Stimulated activated CD8-positive, alpha-beta memory T cell treated with anti-CD3 and anti-CD28 coated beads, Interleukin-15, amount 100 ng/mL, for 24 hours (primary cell): ENCODE measurements at places on chromosomes 4 and X.

DNA sequence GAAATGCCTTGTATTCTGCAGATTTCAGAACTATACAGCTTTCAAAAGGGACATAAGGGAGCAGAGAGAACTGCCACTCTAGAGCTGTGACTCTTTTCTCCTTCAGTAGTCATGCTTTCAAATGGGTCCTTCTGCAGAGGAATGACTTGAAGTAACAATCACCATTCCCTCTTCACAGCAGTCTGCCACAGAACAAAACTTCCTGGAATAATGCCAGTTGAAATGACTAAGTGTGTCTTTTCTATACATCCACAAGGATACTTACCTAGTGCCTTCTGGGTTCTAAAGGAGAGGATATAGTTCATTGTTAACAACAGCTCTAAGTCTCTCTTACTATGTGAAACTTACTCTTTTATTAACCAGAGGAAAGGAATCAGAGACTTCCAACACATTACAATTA lies 515.4 kb upstream of the ATOH1 start:
- DNase-seq = no peak

GRCh38 chr4:183053681-183054080 lies 45.4 kb upstream of the WWC2 start:
- no peak for DNase-seq

DNA sequence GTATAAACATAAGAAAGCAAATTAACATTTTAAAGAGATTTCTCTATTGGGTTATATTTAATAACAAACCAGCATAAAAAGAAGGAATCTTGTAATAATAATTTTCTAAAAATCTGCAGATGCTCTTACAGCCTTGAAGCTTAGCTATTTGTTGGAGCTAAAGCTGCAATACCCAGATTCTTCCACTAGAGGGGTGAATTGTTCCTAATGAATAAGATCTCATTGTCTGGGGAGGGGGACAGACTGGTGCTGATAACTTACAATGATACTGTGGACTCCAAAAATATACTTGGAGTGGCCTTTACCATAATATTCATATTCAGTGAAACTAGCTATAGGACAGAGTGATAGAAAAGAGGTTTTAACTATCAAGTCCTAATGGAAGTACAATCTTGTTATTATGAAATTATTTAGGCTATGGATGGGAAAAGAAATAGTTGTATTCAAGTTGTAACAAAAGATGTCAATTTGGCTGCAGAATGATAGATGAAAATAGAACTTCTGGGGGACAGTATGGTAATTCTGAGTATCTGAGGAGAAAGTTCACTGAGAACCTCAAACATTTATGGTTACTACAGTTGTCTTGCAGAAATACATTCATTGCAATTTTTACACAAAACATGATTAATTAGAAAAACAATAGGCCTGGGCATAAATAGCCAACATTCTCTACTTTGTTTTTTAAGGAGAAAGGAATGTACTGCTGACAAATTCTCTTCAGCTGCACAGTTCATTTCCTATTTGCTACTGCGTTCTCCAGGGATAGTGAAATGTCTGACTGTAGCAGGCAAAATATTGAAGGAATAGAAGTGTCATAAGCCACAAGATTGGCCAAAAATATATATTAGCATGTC lies 443.3 kb downstream of the GBA3 start:
- DNase-seq = no peak

- no peak for DNase-seq
Measured at GRCh38 chr4:14336656-14337055, 665.6 kb upstream of the CPEB2 start.

- DNase-seq = no peak
Measured at GRCh38 chrX:150605603-150606002, 37.2 kb downstream of the MTM1 start.

DNA sequence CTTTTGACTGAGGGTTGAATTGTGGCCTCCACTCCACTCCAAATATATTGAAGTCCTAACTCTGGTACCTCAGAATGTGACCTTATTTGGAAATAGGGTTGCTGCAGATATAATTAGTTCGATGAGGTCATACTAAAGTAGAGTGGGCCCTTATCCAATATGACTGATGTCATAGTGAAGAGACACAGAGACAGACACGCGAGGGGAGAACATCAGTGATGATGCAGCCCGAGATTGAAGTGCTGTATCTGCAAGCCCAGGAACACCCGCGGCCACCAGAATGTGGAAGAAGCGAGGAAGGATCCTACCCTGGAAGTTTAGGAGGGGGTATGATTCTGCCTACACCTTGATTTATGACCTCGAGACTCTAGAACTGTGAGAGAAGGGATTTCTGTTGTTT lies 279.0 kb downstream of the ANKRD50 start:
- DNase-seq = no peak

DNA sequence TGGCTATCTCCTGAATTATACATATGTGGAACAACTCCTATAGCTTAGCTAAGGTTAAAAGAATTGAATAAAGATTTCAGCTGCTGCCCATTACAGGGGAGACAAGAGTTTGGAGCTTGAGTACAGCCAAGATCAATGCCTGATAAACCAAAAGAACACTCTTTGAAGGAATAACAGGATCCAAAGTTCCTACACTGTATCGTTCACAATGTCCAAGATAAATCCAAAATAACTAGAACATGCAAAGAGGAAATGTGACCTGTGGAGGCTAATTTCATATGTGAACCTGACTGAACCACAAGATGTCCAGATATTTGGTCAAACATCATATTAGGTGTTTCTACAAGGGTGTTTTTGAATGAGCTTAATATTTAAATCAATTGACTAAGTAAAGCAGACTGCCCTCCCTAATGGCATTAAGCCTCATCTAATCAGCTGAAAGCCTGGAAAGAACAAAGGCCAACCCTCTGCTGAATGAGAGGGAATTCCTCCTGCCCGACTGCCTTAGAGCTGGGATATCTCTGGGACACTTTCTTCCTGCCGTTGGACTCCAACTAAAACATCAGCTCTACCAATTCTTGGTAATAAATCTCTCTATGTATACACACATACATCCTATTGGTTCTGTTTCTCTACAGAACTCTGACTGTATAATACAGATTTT lies 19.2 kb downstream of the RFC1 start:
- no peak for DNase-seq

DNA sequence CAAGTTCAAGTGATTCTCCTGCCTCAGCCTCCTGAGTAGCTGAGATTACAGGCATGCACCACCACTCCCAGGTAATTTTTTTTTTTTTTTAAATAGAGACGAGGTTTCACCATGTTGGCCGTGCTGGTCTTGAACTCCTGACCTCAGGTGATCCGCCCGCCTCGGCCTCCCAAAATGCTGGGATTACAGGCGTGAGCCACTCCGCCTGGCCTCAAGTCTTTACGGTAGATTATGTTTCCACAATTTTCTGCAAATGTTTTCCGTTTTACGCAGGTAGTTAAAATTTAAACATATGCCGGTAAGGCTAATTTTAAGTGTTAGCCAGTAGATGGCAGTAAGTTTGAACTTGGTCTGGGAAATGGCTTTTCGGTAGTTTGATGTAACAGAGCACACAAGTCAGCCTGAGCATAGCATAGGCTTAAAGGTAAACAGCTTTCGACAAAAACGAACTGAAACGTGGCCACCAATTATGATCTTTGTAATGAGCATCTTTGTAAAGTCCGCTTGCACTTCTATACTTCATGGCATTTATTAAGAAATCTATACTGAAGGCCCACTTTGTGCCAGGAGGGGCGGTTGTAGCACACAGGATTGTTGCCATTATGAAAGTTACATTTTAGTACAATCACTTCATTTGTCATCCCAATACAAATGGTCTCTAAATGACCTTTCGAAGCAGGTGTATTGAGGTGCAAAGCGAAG lies 31.1 kb downstream of the CCKAR start:
- no peak for DNase-seq

DNA sequence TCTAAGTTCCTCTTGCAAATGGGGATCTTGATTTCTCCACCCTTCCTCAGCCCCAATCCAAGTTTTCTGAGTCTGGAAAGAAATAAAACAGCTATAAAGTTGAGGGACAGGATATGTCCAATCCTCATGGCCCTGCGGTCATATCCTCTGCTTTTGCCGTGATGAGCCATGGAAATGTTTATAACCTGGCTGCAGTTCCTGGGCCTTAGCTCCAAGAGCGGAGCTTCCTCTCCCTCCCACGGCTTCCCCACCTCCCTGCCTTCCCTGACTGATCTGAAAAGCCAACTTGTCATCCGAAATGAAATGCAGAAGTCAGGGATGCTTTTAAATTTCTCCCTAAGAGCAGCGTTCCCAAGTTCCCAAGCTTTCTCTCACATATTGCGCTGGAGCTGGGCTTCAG lies 221.5 kb upstream of the SFRP2 start:
- no peak for DNase-seq

GRCh38 chr4:93086356-93086755 lies 742.2 kb upstream of the ATOH1 start:
- DNase-seq = no peak

- no peak for DNase-seq
Measured at GRCh38 chr4:94833394-94833793, 75.6 kb downstream of the BMPR1B start.

DNA sequence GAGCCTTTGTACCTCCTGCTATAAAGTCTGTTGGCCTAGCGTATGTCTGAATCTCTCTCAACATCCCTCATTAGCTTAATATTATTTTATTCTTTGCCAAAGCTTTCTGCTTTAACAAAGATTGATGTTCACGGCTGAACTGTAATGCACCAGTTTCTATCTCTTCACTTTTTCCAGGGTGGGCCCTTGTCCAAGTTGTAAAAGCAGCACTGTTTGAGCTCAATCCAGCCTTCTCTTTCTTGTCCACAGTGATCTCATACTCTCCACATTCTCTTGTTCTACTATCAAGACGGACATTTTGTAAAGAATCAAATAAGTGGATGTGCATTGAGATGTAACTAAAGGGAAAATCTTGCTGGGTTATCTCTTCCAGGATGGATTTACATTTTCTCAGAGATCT lies 34.4 kb upstream of the RTL3 start:
- no peak for DNase-seq

GRCh38 chr4:53656421-53656981 lies 65.2 kb upstream of the LNX1 start:
- DNase-seq = no peak

- no peak for DNase-seq
Measured at GRCh38 chr4:94766856-94767255, 9.1 kb downstream of the BMPR1B start.

- DNase-seq = no peak
Measured at GRCh38 chr4:128649575-128650205, 159.8 kb upstream of the JADE1 start.
